ENCODE measurements at places on chromosomes 16 and 17.

- no peak for DNase-seq
Observed at GRCh38 chr16:85829751-85830445, 30.4 kb downstream of the COX4I1 start.

- DNase-seq = no peak
Observed at GRCh38 chr17:18314059-18314730, 599 bp downstream of the TOP3A start.

DNA sequence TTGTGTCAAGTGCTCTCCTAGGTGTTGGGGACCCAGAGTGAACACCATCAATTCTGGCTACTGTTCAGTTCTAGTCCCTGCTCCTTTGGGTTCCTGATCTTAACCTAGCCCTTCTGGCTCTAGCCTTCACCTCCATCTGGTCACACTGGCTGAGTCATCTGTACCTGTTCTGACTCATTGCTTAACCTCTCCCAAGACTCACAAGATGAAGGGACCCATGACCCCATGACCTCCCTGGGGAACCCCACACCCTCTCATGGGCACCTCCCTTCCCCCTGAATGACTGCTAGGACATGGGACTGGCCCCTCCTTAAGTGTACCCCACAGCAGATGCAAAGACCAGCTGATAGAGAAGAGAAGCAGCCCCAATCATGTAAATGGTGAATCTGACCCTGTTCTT is 345.8 kb upstream of the CDH5 start:
- DNase-seq = no peak

GRCh38 chr16:80656711-80657150 is 115.9 kb downstream of the DYNLRB2 start:
- no peak for DNase-seq

GRCh38 chr17:50346313-50347116 is 589 bp downstream of the XYLT2 start:
- DNase-seq = no peak

DNA sequence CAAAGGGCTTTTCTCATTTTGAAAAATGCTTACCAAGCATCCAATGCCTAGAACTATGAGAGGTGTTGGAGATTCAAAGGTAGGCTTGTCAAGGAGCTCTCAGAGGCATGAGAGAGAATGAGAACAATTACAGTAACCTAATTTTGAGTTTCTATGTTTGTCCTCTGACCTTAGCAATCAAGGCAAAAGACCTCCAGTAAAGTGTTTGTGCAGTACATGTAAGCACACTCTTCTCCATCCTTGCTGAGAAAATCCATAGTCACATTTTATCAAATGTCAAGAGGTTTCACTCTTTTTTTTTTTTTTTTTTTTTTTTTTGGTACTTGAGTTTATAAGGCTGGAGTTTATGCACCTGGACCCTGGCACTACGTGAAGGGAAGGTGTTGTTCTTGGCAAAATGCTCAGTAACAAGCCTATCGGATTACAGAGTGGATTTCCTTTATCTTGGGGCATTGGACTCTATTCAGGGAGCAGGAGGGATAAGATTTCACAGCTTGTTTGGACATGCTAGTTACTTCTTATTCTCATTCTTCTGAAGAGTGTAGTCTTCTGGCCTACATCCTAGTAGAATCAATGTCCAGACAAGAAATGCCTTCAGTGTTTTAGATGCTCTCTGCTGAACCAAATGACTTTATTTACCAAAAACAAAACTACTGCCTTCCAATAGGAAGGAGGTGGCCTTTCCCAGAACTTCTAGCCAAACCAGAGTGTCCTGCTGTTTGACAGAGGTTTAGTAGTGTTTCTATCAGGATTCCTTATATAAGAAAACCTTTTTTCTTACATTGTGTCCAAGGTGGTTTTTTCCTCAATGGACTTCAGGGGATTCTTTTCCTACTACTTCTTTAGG is 21.9 kb downstream of the KCNJ2 start:
- no peak for DNase-seq

- DNase-seq = no peak
Observed at GRCh38 chr17:6100891-6101500, 30.8 kb downstream of the WSCD1 start.

DNA sequence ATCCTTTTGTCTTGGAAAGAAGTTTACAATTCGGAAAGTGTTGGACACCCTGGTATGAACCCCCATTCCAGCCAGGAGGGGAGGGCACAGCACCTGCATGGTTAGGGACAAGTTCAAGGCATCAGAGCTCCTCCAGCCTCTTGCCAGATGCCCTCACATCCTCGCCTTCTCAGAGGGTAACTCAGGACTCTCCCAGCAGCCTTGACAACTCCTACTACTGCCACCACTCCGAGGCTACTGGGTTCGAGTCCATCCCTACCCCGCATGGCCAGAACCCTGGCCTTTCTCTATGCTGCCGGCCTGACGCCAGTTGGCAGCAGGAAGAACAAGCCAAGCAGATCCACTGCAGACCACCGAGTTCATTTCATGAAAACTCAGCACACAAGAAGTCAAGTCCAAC is 34.1 kb downstream of the AXIN2 start:
- DNase-seq = no peak

DNA sequence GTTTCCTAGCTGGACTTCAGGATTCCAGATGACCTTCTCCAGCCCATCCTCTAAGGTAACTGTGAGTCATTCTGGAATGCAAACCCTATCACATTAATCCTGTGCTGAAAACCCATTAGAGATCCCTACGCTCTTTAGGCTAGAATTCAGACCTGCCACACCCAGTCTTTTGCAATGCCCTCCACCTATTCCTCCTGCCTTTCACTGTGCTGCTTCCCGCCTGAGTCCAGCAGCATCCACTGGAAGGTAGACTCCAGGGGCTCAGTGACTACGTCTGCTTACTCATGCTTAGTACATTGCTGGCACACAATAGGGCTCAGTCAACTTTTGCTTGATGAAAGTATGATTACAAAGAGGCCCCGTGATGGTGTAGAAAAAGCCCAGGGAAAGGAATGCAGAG is 121.1 kb downstream of the SPACA3 start:
- DNase-seq = no peak

- DNase-seq = no peak
Observed at GRCh38 chr16:74574146-74574545, 32.8 kb downstream of the GLG1 start.

DNA sequence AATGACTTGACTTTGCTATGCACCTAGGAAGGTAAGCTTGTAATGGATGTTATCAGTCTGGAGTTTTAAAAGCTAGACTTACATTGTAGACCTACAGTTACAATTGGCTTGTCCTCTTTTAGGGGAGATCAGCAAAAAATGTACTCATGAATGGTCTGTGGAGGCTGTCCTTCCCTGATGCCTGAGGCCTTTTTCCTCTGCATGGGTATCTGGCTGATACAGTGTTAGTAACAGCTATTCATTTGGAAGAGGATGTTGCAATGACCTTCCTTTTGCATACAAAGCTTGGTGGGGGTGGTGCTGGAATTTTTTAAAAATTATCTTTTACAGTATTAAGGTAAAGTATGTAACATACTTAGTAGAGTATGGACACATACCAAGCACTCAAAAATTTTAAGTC is 525.5 kb downstream of the KIF2B start:
- DNase-seq = no peak

- DNase-seq = no peak
Observed at GRCh38 chr17:66177048-66177447, 14.9 kb downstream of the CEP112 start.

GRCh38 chr17:76585033-76585648 is 519 bp downstream of the ST6GALNAC2 start:
- DNase-seq = no peak

DNA sequence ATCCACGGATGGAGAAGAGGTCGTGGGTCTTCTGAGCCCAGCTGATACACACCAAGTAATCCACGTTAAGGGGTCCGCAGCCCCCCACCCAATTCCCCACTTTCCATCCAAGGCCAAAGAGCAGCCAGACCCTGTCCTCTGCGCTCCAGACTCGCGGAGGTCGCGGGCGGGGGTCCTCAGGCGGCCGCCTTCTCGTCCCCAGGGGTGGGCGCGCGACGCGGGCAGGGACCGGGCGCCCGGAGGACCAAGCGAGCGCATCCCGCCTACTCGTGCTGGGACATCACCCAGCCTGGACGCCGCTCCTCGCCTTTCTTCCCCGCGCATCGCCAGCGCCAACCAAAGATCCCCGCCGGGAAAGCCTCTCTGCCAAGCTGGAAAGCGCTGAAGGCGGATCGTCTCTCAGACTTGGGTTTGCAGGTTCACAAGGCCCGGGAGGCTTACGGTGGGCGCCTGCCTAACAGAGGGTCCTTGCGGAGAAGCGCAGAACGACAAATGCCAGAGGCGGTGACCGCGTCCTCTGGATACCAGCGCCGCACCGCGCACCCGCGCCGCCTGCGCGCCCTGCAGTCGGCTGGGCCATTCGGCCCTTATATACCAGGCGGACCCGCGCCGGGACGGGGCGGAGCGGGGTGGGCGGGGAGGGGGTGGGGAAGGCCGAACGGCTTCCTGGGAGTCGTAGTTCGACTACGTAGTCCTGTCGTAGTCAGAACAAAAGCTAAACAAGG is 471.6 kb downstream of the SOX9 start:
- DNase-seq = no peak

DNA sequence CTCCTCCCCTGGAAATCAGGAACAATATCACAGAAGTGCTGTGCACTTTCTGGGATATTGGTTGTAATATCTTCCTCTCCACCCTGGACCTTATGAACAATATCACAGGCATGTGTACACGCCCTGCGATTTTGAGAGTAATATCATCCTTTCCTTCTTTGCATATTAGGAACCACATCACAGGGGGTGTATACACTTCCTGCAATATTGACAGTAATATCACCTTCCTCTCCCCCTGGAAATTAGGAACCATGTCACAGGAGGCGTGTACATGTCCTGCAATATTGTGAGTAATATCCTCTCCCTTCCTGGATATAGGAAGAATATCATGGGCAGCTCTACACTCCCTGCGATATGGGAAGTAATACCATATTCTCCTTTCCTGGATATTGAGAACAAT is 14.2 kb upstream of the TEKT5 start:
- DNase-seq = no peak

- DNase-seq = no peak
Observed at GRCh38 chr17:57665128-57665527, 80.0 kb downstream of the CCDC182 start.
